Kidney (tissue), 22 donors: ENCODE measurements at places on chromosomes 3 and 15. TPM values are rescaled to one million over a fixed set of nuclear protein-coding genes. Genes with fewer than 3 reads are reported as not detected.

ADGRG7 gene
- not detected for total RNA-seq

DNA sequence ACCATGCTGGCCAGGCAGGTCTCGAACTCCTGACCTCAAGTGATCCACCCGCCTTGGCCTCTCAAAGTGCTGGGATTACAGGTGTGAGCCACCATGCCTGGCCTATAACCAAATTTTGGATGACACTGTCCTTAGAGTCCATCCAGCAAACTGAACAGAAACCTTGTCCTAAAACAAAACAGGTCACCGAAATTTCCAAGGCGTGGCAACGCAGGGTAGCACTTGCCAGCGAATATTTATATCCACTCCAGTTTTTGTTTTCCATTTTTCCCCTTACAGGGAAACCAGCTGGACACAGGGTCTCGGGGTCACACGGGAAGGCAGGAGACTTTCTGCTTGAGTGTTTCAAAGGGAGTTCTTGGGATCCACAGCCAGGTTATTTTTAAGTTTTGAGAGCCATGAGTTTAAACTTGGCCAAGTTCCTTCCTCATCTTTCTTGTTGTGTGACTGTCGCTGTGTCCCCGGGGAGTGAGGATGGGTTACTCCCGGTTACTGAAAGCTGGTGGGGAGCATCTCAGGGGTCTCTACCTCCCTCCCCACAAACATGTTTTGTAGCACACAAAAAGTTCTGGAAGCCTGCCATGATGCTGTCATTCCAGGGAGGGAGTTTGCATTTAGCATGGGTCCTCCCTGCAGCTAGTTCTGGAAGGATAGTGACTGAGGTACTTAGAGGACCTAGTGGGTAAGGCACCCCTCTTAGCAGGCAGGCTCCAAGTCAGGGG lies 12.6 kb downstream of the LIMD1 start:
- peak; percentile 27 for DNase-seq

DNA sequence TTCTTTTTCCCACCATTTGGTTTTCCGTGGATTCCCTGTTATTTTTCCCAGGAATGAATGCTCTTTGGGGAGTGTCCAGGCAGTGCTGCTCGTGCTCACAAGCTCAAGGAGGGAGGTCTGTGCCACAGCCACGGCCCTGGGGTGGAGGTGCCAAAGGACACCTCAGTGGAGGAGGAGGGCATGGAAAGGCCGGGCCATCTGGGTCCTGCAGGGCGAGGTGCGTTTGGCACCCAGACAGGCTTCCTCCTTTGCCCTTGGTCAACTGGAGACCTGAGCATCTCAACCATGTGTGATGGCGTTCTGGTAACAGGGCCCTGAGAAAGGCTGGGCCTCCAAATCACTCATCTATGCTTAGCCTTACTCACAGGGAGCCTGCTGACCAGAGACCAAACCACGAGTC lies 25.4 kb downstream of the KY start:
- DNase-seq: no peak

IL17RB gene
- 27.7 TPM for total RNA-seq

DNA sequence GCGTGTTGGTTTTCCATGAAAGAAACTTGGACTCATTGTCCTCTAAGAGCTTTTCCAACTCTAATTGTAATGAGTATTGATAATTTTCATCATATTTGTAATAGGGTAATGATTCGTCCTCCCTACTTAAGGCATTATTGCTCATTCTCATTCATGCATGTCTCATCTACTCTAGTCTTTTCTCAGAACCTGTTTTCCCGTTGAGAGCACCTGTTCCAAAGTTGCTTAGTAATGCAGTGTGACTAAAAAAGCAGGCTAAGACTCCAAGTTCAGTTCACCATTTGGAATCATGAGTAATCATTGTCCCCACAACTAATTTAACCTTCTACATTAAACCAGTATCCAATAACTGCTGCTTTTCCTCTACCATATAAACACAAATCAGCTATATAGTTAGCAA lies 84.0 kb downstream of the FILIP1L start:
- no peak for DNase-seq

- no peak for DNase-seq
Measured at GRCh38 chr3:98233468-98233867, 30.6 kb upstream of the OR5H6 start.

DNA sequence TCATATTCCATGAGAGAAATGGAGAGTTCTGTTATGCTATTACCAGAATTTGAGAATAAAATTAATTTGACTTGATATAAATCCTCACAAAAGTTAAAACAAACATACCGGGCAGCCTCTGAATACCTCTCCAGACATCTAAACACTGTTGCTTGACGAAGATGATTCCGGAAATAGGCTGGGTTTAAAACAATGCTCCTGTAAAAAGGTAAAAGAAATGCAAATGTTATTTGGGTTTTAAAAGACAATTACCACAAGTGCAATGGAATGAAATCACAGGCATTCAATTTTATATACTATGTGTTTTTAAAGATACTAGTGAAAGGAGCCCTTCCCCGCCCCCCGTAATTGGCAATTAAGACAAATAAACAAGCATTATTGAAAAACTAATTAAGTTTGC lies 121.7 kb downstream of the SPATA16 start:
- no peak for DNase-seq

DNA sequence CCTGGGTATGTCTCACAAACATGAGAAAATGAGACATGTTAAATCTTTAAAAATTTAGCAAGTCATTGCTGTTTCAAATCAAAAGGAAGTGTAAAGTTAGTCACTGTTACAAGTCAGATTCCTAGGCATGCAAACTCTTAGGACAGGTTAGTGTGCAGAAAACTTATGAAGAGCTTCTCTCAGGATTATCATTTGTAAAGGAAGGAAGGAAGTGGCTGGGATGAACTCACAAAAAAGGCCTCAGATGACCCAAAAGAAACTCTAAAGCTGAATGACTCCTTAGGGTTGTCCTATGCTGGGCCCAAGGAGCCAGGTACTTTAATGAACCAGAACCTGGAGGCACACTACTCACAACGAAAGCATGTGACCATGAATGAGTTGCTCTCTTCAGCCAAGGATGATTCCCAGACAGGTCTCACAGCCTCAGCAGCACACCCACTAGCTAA lies 25.0 kb downstream of the MSL2 start:
- DNase-seq: no peak

DNA sequence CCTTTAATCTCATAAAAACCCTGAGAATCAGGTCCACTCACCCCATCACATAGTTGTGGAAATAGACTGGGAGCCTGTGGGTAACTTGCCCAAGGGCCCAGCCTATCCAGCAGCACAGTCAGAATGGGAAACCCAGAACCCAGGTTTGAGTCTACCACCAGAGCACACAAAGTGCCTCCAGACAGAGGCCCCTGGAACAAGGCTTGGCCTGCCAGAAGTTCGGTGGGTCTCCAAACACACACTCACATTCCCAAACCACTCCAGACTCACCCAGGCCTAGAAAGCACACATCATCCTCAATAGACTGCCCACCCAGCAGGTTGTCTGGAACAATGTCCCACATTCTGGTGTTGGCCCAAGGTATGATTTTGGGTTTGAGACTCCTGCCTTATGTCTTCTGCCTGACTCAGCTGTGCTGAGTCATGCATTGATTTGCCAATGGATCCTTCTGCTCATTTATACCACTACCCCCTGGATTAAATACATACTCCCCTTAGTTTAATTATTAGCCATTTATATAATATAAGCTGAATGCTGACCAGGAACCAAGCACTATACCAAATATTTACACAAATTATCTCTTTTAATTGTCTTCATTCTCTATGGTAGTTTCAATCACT lies 4.5 kb downstream of the SLC12A8 start:
- DNase-seq: no peak

GRCh38 chr3:8278448-8278847 lies 223.2 kb upstream of the LMCD1 start:
- no peak for DNase-seq

GRCh38 chr3:149625795-149626194 lies 32.0 kb downstream of the WWTR1 start:
- DNase-seq: no peak

DNA sequence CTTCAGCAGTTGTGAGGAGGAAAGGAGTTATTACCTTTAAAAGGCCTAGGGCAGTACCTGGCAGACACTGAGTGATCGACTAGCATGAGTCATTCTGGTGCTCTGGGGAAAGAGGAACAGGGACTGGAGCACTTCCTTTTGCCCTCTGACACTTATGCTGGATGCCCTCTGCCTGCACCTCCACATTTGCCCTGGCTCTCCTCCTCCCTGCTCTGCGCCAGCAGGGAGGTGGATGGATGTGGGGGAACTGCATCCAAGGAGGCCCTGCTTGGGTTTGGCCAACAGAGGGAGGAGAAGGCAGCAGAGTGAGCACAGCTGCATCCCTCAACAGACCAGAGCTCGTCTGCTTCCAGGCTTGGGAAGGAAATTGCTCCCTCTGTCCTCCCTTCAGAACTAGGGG lies 75.0 kb downstream of the SEMA5B start:
- no peak for DNase-seq

THAP10 gene
- 3.5 TPM for total RNA-seq

CHRFAM7A gene
- 2.7 TPM for total RNA-seq

GRCh38 chr3:54968546-54969172 lies 40.8 kb upstream of the LRTM1 start:
- no peak for DNase-seq

TNIK gene
- 48.9 TPM for total RNA-seq

FETUB gene
- total RNA-seq: not detected

- DNase-seq: no peak
Measured at GRCh38 chr3:16286751-16287543, 21.9 kb downstream of the OXNAD1 start.

SLC28A2 gene
- not detected for total RNA-seq

- peak; percentile 59 for DNase-seq
Measured at GRCh38 chr3:53186726-53187125, 25.7 kb downstream of the PRKCD start.

- DNase-seq: no peak
Measured at GRCh38 chr3:120706950-120707349, 24.9 kb upstream of the HGD start.

GRCh38 chr3:153601374-153601853 lies 439.4 kb downstream of the RAP2B start:
- no peak for DNase-seq

- peak; percentile 90 for DNase-seq
Measured at GRCh38 chr3:185253645-185254410, at the start of gene EHHADH. TSS of gene EHHADH (minus strand) at chr3:185254049. CDS start at chr3:185254022, 27 bp downstream.
